ENCODE measurements at places on chromosomes 7 and 10. TPM values are rescaled to one million over a fixed set of nuclear protein-coding genes. Genes with fewer than 3 reads are reported as not detected.

DNA sequence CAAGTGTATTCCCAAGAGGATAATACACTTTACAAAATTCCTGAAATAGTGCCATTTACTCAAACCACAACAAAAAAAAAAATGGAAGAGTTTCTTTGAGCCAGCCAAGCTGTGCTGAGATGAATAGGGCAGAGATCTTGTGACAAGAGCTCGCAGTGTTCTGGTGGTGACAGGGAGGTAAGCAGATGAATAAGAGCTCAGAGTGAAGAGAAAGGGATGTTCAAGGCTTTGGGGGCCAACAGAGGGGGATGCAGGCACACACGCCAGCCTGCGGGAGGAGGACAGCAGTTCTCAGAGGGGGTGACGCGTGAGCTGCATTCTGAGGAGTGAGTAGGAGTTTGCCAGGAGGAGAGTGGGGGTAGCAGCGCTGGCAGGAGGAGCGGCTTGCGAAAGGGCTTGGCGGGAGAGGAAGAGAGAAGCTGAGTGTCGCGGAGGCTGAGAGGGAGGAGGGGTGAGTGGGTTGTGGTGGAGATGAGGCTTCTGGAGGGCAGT, 194.4 kb upstream of the IMMP2L start:
- DNase-seq = peak; percentile 81

DNA sequence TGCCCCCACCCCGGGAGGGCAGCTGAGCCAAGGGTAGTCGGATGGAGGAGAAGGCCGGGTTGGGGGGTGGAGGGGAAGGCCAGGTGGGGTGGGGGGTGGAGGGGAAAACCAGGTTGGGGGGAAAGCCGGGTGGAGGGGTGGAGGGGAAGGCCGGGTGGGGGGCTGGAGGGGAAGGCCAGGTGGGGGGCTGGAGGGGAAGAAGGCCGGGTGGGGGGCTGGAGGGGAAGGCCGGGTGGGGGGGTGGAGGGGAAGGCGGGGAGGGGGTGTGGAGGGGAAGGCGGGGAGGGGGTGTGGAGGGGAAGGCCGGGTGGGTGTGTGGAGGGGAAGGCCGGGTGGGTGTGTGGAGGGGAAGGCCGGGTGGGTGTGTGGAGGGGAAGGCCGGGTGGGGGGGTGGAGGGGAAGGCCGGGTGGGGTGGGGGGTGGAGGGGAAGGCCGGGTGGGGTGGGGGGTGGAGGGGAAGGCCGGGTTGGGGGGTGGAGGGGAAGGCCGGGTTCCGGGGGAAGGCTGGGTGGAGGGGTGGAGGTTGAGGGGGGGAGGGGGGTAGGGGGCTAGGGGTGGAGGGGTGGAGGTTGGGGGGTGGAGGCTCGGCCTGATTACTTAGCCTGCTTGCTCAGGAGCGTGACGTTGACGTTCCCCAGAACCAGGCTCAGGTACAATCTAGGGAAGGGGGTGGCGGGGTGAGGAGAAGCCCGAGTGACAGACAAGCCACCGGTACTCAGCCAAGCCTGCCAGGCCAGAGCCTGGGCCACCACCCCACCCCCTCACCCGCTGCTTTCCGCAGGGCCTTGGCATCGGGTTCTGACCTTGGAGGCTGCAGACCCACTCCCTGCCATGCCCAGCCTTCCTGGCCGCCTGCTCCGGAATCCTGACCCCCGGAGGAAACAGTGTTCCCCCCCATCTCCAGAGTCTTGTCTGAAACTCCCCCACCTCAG, 5.6 kb downstream of the TMEM120A start:
- no peak for DNase-seq

Gene SLC26A3
- not detected for total RNA-seq

DNA sequence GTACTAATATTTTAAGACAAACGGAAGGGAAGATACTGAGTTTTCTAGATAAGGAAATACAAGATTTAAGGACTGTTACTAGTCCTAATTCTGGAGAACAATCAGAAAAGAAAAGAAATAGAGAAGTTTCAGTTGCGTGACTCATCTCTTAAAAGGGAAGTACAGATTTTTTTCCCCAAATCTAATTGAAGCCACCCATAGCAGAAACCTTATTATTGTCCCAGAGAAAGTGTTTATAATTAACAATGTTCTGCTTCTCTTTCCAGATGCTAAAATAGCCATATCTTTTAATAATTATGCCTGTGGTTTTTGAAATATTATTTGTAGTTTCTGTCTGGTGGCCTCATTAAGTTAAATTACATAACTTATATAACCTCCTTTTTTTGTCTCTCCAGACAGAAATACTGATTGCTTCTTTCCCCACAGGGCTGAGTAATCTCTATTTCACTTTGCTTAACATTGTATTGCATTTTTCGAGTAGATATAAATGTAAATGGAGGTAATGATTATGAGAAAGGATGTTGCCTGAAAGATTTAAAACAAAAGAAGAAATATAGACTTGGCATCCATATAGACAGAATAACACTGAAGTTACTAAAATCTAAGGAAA, 240.7 kb upstream of the MBL2 start:
- DNase-seq = no peak
